Bone marrow (tissue), 2 donors: ENCODE measurements at places on chromosomes 7 and 10.

GRCh38 chr10:102814453-102814871 lies 22.8 kb downstream of the CYP17A1 start:
- DNase-seq, result no peak

- no peak for DNase-seq
Observed at GRCh38 chr7:8436965-8437364, 3.6 kb downstream of the NXPH1 start.

DNA sequence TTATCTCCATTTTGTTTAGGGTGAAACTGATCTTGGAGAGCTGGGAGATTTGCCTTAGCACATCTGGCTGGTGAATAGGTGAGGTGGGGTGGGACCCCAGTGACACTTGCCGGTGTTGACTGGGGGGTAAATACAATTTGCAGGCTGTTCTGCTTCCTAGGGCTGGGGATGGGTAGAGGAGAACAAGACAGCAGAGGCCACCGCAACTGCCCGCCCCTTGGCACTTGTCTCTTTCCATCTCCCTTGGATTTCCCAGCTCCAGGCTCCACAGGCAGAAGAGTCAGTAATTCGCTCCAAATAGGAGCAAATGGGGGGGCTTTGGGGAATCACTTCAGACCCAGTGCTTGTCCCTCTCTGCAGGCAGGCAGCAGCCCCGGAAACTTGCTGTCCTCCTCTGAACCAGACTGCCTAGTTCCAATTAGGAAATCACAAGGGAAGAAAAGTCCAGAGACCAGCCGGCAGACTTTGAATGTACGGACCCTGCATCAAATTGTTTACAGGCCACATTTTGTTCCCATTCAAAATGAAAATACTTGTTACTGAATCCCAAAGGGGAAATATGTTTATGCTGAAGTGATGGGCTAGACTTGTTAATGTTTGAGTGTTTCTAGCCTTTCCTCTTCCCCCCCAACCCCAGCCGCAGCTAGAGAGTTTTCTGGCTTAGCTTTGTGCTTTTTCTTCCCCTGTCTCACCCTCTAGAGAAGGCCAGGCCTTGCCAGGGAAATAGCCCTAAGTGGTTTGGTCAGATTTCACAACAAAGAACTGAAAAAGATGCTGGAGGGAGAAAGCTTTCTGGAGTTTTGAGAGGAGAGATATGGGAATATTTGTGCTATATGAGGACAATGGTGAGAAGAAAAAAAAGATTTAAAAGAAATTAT lies 10.0 kb upstream of the INPP5F start:
- no peak for DNase-seq

DNA sequence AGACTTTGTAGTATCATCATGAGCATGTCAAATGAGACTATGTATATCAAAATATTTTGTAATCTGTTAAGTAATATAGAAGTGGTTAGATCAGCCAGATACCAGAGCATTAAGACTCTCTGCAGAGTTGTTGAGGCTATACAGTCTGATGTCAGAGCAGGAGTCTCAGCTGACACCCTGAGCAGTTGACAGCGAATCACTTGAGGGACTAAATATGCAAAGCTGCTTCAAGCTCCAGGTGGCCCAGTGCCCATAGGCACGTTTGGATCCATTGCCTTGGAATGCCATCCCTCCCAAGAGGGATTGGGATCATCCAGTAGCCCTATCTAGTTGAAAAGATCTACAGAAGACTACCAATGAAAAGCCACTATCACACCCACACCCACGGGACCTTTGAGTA lies 210.2 kb downstream of the TAX1BP1 start:
- no peak for DNase-seq

DNA sequence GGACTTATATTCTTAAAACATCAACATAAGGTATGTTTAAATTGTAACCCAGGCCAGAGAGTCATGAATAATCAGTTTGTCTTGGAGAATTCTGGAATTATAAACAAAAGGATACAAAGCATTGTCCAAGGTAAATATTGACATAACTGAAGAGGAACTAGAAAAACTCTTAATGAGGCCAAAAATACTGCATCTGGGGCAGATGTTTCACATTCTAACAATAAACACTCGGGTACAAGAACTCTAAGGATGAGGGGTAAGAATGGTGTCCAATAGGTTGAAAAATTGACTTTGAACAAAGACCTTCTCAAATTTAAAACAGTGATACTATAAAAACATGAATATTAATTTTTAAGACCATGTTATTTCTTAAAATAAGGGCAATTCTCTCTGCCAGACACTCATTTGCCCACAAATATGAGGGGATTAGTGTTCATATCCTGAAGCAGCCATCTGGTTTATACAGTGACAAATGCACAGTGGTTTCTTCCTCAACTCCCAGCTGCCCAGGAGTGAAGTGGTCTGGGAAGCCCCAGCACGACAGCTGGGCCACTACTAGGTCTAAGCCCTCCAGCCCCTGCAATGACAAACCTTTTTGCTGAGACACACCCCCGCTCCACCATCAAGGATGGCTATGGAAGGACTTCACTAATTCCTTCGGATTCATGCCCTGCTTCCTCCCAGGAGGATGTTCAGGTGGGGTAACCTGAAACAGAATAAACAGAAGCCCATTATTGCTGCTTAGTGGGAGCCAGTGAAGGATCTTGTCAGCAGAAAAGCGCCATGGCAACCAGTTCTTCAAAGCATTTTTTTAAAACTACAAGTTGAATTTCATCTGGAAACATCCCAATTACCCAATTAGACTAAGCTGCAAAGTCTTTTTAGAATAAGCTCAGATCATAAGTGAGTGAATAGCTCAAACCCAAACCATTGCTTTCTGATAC lies 107.5 kb upstream of the ARID5B start:
- no peak for DNase-seq

DNA sequence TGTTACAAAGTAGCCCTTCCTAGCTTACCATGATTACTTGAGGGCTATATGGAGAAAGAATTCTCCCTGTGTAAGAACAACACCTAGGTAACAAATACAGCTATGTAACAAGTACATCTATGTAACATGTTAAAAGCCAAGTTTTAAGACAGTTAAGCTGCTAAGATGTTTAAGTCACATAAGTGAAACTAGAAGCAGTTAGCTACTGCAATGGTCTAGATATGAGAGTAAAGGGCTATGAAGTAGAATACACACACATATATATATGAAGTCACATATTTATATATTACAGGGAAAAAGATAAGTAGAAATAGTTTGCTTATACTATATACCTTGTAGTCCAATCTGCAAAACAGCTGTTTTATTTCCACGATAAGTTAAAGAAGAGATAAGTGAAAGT lies 14.4 kb downstream of the POT1 start:
- no peak for DNase-seq

- no peak for DNase-seq
Observed at GRCh38 chr7:35467456-35467978, 213.6 kb upstream of the TBX20 start.

DNA sequence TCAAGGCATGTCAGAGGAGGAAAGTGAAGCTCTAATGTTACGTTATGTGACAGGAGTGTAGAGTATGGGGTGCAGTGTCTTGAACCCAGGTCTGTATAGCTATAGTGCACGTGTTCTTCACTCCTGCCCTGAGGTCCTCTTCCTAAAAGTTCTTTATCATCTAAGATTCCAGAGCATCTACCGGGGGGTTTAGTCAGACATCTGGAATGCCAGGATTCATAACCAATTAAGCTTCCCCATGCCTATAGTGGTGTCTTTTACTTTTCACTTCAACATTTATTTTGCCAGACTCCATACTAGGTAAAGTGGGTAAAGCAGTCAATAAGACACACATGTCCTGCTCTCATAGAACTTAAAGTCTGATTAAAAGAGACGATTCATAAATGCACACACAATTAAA lies 22.4 kb downstream of the PPP1R3C start:
- no peak for DNase-seq

- no peak for DNase-seq
Observed at GRCh38 chr7:140391634-140392033, 6.7 kb downstream of the SLC37A3 start.

DNA sequence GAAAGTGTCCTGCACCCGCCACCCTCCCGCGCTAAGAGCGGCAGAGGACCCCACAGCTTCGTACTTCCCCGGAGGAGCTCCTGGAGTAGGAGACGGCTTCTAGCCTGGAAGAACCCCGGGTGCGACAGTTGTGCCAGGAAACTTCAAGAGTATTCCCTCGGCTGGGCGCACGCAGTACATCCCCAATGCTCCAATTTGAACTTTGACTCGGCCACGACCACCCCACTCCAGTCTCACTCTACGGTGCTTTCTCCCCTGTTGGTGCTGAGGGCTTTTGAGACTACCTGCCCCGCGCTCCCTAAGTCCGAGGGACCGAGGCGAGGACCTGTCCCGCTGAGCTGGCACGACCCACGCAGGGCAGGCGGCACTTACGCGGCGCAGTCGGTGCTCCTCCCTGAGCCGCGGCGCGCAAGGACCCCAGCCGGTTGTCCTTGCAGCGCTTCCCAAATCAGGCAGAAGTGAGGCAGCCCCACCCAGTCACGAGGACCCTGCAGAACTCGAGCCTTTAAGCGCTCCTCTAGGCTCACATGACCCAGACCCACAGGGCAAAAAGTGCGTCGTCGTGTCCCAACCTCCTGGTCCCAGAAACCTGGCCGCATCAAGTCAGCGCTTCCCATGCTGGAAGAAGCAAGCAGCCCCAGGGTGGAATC lies at the start of gene CPVL:
Gene CPVL (minus strand): TSS at position 481 of the 650 bp plus-strand sequence. CDS start 25,476 bp downstream, outside the sequence.
- no peak for DNase-seq

DNA sequence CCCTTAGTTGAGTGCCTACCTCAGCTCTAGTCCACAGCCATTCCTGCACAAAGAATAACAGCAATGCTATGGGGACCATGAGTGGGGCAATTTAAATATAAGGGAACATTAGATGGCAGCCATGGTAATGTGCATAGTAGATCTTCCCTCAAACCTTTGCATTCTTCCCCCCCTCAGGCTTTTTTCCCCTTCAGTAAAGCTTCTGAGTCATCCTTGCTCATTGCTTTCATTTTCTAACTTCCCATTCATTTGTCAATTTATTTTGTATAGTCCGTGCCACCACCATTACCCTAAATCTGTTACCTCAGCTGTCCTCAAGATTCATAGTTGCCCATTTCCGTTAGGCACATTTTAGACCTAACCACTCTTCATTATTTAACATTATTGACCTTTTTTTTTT lies 10.7 kb downstream of the HECTD2 start:
- no peak for DNase-seq

- DNase-seq, result no peak
Observed at GRCh38 chr10:78972160-78972946, 96.4 kb upstream of the ZMIZ1 start.

GRCh38 chr7:76343294-76343930 lies 15.4 kb downstream of the YWHAG start:
- no peak for DNase-seq

DNA sequence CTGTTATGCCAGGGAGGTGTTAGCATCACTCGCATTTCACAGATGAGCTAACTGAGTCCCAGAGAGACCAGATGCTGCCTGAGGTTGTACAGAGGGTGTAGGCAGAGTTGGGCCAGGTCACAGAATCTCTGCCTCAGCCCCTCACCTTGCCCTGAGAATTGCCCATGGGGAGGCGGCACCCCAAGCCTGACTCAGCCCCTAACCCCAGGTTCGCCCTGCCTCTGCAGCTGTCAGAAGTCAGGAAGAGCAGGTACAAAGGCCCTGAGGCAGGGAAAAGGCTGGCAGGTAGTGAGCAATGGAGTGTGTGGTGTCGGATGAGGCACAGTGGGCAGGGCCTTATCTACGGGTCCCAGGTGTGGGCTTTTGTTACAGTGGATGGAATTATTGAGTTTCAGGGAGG lies 79.4 kb downstream of the MYL10 start:
- no peak for DNase-seq
